Fibroblast of mammary gland (primary cell): ENCODE measurements at places on chromosomes 13 and 19.

GRCh38 chr13:85255978-85256377, 543.2 kb downstream of the SLITRK6 start:
- DNase-seq = no peak

GRCh38 chr13:25489238-25489637, 117.5 kb downstream of the ATP8A2 start:
- DNase-seq = no peak

- DNase-seq = no peak
These were observed 5.8 kb downstream of the KEAP1 start for GRCh38 chr19:10497371-10497770.

DNA sequence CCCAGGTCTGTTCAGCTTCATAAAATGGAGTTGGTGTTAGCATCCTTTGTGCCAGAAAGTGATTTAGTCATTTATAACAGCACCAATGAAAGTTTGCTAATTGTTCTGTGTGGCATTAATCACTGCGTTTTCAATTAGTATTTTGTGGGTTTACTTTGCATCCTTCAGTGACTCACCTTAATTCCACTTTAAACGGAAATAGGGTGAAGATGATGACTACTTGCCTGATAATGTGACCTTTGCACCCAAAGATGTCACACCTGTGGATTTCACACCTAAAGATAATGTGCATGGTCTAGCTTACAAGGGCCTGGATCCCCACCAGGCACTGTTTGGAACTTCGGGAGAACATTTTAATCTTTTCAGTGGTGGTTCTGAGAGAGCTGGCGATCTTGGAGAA, 15.0 kb downstream of the GPATCH1 start:
- no peak for DNase-seq

- DNase-seq = no peak
These were observed 212 bp downstream of the FFAR1 start for GRCh38 chr19:35347930-35348298.

- no peak for DNase-seq
These were observed 20.0 kb upstream of the ZSCAN18 start for GRCh38 chr19:58117841-58118575.

DNA sequence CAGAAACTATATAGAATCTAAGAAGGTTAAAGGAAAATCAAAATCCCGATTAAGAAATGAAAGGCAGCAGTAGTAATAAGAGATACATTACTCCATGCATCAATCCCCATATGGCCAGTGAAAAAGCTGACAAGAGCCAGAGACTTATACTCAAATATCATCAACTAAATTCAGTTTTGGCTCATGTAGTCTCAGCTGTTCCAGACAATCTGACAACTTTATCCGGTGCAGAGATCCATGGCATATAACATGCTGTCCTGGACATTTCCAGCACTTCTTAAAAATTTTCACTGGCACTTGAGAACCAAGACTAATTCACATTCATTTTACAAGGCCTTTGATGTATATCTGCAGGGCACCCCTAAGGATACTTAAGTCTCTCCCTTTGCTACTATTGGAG, 255.7 kb upstream of the KLHL1 start:
- DNase-seq = no peak

DNA sequence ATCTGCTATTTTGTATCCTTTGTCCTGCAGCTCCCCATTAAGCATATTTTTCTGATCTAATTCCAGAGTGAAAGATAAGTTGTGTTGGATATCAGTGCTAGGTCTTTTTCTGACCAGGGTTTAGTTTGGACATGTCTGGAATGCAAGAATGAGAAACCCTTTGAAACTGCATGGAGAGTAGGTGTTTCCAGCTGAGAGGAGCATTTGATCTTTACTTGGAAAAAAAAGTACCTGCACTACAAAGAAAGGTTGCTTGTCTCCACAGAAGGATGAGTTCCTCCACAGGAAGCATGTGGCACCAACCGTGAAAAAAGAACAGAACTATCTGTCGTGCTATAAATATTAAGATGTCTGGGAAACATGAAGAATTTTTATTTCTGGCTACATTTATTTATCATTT, 36.6 kb upstream of the MED4 start:
- DNase-seq = no peak
